ENCODE measurements at places on chromosomes 1 and 21.

- DNase-seq = no peak
These were observed 394.3 kb downstream of the KCNH1 start for GRCh38 chr1:210739627-210740026.

GRCh38 chr1:72693376-72693775 is 411.0 kb upstream of the NEGR1 start:
- DNase-seq = no peak

DNA sequence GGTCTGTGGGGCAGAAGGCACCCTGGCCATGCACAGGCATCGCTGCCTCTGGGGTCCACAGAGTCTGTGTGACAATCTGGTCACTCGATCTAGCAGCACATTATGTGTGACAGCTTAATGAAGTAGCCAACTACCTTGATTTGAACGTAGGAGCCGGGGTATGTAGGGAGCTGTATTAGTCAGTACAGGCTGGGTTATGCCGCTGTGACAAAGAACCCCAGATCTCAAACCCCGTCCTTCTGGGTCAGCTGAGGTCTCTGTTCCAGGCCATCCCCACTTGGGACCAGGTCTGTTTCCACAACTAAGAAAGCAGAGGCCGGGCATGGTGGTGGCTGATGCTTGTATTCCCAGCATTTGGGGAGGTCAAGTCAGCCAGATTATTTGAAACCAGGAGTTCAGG is 8.3 kb upstream of the ATAD3B start:
- no peak for DNase-seq

- DNase-seq = no peak
These were observed 53.4 kb downstream of the GALNT2 start for GRCh38 chr1:230120289-230120920.

GRCh38 chr1:91092503-91092902 is 70.7 kb upstream of the ZNF644 start:
- DNase-seq = no peak

GRCh38 chr21:34740198-34740597 is 71.4 kb downstream of the CLIC6 start:
- no peak for DNase-seq

DNA sequence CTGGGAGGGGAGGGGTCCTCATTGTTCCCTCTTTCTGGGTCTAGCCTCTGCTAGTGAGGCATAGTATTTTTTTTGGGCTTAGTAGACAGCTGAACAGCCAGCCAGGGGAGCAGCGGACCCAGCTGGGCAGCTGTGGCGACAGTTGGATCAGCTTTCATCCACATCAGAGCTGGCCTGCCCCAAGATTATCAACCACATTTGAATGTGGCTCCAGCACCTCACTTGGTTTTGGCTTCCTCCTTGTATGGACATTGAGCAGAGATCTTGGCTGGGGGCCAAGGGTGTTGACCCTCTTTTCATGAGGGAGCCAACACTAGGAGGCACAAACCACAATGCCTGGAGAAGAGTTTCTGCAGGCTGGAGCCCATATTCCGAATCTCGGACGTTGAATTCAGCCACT is 25.0 kb downstream of the WNT4 start:
- no peak for DNase-seq

DNA sequence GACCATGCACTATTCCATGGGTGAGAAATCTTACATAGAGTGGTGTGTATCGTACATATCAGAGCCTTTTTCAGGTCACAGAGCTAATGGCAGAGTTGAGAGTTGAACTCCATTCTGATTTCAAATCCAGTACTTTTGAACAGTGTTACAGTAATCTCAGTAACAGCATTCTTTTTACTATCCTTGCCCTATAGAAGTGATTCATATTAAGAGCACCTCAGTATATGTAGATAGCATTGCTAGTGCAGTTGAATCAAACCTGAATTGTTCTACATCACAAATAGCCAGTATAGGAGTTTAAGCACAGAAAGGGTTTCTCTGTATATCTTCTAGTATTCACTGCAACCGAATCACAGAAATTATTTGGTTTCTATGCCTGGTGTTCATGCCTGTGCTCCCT is 11.4 kb upstream of the GBP6 start:
- no peak for DNase-seq

DNA sequence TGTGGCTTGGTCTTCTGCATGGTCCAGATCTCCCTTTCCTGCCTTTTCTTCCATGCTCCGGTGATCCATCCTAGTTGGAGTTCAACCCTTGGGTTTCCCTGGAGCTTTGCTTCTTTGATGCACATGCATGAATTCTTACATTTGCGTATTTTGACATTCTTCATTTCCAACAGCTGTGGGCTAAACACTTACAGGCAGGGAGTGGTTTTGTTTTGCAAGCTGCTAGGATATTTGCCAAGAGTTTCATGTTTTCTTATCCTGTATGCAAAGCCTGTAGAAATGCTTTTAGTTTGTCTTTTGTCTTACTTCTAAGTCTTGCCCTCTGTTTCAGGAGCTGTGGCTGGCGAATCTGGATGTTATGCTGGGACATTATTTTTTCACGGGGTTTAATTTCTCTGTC is 90.3 kb upstream of the PAXBP1 start:
- DNase-seq = no peak

DNA sequence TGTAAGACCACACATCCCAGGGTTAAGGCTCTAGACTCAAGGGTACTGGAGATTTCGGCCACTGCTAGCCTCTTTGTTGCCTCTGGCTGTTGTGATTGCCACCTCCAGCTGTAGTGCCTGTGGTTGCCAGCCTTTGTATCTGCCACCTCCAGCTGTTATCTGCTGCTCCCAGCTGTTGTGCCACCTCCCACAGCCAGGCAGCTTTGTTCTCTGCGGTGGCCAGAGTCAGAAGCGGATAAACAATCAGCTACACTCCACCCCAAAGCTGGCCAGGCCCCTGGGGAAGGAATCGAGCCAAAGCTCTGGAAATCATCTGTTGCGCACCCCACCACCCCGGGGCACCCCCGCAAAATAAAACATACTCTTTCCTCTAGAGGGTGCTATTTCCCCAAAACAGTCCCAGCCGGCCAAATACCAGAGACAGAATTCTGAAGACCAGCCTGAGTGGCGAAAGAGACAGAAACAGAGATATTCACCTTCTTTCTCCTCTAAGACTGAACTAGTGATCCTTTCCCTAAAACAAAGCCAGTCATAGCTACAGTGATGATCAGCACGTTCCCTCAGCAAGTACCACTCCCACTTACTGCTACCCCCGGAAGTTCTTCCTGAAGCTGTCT is 14.8 kb upstream of the PIGM start:
- DNase-seq = no peak

- DNase-seq = no peak
These were observed 15.7 kb downstream of the DYRK3 start for GRCh38 chr1:206651014-206651413.

DNA sequence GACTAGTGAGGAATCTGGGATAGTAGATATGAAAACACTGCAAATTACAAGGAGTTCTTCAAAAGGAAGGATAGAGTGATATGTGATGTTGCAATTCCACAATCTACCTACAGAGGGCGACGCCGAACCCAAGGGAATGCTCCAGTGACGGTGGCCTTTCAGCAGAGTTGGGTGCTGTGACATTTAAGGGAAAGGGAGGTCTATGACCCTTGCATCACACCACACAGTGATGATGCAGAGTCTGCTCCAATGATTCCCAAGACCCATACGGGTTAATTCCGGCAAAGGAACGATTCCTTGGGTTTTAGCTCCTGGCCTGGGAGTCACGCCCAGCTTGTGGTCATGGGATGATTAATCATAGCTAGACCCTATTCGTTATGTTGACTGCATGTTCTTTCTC is 123.0 kb upstream of the IGSF21 start:
- DNase-seq = no peak
